ENCODE measurements at places on chromosomes 1 and 21. TPM values are rescaled to one million over a fixed set of nuclear protein-coding genes. Genes with fewer than 3 reads are reported as not detected.

The KIAA1614 gene
- total RNA-seq = 6.5 TPM

The ATAD3A gene
- total RNA-seq = 22.0 TPM

The ATP5PF gene
- total RNA-seq = 45.5 TPM

GRCh38 chr1:65495137-65495536 lies 74.7 kb downstream of the LEPR start:
- H3K27me3 ChIP-seq = no peaks in the 10 kb centered on the region
- no peaks in the 10 kb centered on the region for H3K4me1 ChIP-seq
- no peak for DNase-seq
- H3K27ac ChIP-seq = no peak overlapping the region
- no peaks in the 10 kb centered on the region for H3K36me3 ChIP-seq

DNA sequence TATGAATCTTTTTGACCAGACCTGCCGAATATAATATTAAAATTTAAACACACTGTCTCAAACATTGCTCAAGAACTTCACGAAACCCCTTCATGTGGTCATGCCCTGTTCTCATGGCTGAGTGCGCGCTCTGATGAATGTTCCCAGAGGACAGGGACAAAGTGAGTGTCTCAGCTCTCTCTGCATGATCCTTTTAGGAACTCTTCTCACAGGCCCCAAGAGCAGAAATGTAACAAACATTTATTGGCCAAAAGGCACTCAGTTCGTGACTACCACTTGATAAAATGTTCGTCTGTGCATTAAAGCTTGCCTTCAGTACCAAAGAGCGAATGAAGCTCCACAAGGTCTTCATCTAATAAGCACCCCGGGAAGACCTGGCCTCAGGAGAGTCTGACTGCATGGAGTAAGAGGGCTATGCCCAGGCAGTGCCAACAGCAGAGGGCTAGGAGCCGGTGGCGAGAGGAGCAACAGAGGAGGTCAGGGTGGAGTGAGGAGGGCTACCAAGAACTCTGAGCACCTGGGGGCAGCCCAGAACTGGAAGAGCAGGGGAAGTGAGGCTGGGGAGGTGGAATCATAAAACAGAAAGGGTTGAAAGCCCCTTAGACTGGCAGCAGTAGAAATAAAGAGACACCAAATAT lies 171.1 kb downstream of the RHOU start:
- no peaks in the 10 kb centered on the region for H3K27me3 ChIP-seq
- H3K4me1 ChIP-seq = peaks cover 15% of the 10 kb centered on the region
- no peaks in the 10 kb centered on the region for H3K36me3 ChIP-seq
- H3K27ac ChIP-seq = no peak overlapping the region

- H3K36me3 ChIP-seq = no peaks in the 10 kb centered on the region
- no peak overlapping the region for H3K27ac ChIP-seq
- no peaks in the 10 kb centered on the region for H3K4me1 ChIP-seq
- no peak for DNase-seq
These were observed 13.2 kb upstream of the QSOX1 start for GRCh38 chr1:180141381-180141934.

DNA sequence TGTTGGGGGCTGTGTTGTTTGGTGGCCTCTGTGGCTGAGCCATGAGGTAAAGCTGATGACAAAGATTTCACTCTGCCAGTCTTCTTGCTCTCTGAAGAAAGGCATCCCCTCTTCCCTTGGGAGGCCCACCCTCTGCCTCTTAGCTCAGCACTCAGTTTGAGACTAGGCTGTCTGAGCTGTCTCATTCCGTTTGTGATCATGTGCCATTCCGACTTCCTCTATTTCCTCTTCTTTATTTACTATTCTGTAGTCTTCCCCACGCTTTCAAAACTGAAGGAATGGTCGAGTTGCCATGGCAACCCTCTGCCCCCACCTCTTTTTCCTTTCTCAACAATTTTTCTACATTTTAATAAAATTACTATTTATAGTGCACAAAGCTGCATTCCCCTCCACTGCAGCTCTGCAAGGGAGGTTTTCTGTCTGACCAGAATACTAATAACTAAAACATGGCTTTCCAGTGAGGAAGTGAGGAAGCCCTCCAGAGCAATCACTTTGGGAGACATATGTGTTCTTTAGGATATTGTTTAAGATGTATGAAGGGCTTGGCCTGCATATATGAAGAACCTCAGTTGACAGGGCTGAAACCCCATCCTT lies 30.8 kb downstream of the KCNA3 start:
- no peaks in the 10 kb centered on the region for H3K36me3 ChIP-seq
- H3K4me1 ChIP-seq = peaks cover 24% of the 10 kb centered on the region
- H3K27ac ChIP-seq = no peak overlapping the region
- H3K27me3 ChIP-seq = peaks cover 3% of the 10 kb centered on the region
- DNase-seq = no peak
